ENCODE measurements at places on chromosomes 5 and 9.
A peak's percentile ranks its signal among the peaks of the same experiment; 100 is the strongest.

DNA sequence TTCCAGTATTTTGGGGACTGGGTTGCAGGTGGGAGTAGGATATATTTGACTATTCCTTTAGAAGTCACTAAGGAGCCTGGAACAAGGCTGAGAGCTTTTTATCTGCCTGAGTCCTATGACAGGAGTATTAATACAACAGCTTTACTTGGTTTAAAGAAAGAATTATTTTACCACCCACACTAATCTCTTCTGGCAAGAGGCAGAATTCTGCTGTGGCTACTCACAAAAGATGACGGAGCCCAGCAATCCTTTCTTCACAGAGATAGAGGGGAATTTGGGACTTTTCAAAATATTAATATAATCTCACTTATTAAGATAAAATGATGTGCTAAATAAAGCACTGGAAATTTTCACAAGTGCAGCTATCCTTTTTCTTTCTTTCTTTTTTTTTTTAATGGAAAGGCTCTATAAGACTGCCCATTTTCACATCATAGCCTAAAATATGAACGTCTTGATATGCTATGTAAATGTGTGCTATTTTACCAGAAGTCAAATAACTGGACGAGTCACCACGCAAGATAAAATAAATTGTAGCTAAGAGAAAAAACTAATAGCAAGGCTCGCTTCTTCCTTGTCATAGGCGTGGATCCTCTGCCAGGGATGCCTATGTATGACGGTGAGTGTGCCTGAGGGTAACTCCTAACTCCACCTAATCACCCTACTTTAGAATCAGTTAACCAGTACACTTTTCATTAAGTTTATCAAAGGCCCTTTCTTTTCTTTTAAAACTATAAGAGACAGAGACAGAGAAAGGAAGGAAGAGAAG lies 76.3 kb downstream of the ZNF608 start:
- DNase-seq = no peak

DNA sequence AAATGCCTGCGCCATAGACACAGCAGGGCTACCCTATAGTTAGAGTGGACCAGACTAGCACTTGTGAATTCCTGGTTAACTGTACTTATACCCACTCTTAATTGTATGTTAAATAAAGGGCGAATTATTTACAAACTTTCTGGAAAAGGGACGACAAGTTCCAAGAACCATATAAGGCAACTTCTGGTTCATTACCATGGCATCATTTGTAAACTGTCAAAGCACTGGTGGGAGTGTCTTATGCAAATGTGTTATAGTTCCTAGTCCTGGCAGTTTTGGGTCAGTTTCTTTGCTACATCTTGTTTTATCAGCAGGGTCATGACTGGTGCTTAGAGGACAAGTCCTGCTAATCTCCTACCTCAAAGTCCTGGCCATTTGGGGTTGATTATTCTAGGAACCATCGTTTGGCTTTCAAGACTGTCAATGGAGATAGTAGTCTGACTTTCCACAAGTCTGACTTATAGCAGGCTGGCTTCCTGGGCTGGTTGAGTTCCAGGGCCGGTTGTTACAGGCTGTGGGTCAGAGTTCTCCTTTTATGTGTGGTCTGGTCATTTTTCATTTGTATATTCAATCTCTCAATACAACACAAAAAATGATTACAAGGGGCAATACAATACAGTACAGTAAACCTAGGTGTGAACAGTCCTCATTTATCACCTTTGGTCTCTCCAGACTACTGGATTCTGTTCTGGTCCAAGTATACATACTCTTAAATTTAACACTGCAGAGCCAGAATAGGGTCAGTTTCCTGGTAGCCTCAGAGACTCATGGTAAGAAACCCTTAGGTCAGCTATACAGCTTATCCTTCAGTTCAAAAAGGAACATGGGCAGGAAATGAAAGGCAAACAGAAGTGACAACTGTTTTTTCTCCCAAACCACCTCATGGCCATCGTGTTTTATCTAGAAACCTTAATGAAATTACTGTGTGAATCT lies 8.3 kb upstream of the CFAP95 start:
- no peak for DNase-seq

DNA sequence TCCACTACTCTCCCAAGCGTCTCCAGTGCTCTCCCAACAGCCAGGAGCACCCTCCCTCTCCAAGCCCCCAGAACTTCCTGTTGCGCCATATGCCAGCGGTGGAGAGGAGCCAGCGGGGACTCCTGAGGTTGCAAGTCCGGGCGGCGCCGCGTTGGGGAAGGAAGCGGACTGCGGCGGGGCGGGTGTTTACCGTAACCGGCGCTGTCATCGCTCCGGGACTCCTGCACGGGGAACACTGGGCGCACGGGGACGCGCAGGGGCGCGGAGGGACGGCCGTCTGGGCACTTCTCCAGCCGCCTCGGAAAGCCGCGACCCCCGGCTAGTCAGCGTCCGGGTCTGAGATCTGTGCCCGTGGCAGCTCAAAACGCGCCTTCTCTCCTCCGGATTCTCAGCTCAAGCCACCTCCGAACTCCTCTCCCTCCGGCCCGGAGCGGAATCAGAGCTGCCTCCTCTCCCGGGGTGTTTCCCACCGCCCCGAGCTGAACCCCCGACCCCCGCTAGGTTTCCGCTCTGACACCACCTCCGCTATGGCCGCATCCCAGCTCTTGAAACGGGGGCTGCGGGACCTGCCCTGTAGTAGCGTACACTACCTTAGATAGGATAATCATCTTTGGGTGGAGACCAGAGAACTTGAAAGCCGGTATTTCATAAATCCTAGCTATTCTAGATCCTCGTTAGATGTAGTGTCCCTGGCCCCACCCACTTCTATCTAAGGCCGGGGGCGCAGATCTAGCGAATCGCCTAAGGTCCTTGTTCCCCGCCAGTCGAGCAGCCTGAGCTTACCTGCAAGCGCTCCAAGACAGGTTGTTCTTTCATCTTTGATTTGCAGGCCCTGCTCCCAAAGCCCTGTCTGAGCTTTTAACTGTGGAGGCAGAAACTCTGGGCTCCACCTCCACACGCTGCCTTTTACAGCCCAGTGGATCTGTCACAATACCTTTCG lies at the start of gene TRPM6:
TSS of gene TRPM6 (minus strand) at position 881 of the 940 bp plus-strand sequence. CDS start at position 816, 65 bp downstream.
- DNase-seq = no peak

DNA sequence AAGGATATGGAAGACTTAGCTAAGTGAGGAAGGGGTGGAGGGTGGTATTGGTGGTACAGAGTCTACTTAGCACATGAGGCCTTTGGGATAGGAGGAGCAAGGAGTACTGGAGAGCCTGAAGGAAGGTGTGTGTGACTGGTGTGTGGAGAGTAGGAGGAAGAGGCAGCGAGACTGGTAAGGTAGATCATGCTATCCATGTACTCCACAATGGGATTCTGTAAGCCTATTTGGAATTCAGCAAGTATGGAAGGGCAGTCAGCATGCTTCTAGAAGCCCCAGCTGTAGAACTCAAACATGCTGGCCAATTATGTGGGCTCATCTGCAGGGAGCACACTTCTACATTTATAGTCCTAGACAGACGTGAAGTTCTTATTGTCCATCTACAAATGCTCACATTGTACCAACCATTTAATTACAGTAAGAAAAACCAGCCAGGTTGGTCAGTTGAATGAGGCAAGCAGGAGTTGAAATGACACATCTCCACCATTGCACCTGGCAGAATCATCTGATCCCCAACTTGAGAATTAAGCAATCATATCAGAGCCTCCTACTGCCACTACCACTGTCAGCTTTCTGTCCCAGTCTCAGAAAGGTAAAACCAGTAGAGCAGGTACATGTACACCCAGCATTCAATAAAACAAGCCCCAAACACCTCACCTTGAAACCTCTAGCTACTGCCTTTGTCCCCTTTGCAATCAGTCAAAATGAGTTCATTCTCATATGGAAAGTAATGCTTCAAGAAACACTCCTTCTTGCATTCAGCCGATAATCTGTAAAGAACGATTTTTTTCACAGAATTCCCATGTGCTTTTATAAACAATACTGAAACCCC lies 60.9 kb upstream of the GLRX start:
- DNase-seq = no peak

DNA sequence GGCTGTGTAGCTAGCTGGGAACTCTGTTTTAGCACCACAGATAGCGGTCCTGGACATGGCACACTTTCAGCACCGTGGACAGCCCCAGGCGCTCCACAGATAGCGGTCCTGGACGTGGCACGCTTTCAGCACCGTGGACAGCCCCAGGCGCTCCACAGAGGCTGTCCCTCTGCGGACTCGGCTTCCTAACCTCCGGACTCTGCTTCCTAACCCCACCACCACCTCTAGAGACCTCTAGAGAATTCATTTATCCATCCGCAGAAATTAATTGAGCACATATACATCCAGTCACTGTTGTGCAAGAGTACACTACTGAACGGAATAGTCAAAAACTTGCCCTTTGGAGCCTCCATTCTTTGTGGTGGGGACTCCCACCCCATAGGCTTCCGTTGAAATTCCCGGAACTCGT lies 27.4 kb downstream of the UNC5A start:
- DNase-seq = peak; percentile 22

- no peak for DNase-seq
Observed at GRCh38 chr9:37667706-37668105, 17.0 kb downstream of the FRMPD1 start.

DNA sequence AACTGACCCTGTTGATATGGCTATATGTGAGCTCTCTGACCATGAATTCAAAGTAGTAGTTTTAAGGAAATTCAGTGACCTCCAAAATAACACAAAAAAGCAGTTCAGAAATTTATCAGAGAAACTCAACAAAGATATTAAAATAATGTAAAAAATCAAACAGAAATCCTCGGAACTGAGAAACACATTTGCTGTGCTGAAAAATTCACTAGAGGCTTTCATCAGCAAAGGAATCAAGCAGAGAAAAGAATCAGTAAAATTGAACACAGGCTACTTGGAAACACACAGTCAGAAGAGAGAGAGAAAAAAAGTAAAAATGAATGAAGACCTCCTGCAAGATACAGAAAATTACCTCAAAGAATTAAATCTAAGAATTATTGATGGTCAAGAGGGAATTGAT lies 417.2 kb downstream of the TMEM232 start:
- no peak for DNase-seq

DNA sequence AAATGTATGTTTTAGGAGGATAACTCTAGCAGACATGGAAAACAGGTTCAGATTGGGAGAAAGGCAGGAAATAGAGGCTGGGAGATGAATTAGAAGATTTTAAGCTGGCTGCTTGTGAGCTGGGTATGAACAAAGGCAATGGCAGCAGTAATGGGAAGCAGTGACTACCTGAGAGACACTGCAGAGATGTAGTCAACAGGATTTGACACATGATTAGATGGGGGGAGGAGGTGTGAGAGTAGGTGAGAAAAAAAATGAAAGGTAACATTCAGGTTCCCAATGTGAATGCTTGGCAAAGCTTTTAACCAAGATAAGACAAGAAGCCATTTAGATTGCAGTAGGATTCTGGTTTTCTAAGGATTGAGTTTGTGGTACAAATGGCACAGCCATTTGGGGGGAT lies 22.8 kb upstream of the IFNE start:
- DNase-seq = no peak

- no peak for DNase-seq
Observed at GRCh38 chr5:172658961-172659501, 18.0 kb downstream of the NEURL1B start.

DNA sequence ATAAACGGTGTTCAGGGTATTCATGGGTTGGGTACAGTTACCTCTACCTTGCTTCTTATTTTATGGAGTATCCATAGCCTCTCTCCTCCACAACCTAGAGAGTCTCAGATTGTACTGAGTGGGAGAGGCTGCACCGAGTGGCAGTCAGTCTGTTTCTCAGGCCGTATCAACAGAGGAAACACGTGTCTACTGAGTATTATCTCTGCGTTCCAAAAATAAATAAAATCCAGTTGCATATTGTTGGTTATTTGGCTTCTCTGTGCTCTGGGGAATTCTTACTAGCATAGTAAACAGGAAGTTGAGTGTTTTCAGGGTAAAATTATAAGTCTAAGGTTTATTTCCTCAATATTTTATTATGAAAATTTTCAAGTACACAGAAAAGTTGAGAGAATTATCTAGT lies 231.0 kb downstream of the ARHGEF28 start:
- DNase-seq = no peak

- no peak for DNase-seq
Observed at GRCh38 chr5:172688349-172689217, 47.5 kb downstream of the NEURL1B start.

DNA sequence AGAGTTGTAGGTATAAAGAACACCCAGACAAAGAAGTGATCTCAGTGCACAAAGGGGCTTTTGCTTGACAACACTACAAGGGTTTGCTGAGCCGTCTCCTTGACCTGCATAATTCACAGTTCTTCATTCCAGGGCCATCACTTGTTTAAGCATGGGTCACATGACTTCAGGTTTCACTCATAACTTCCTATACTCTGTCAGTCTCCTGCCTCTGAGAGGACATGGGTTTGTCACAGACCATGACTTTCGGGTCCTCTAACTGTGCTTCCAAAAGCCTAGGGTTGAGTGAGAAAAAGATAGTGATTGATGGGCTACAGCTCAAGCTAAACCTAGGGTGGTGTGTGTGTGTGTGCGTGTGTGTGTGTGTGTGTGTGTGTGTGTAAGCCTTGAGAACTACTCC lies 166.4 kb downstream of the CDH6 start:
- no peak for DNase-seq

DNA sequence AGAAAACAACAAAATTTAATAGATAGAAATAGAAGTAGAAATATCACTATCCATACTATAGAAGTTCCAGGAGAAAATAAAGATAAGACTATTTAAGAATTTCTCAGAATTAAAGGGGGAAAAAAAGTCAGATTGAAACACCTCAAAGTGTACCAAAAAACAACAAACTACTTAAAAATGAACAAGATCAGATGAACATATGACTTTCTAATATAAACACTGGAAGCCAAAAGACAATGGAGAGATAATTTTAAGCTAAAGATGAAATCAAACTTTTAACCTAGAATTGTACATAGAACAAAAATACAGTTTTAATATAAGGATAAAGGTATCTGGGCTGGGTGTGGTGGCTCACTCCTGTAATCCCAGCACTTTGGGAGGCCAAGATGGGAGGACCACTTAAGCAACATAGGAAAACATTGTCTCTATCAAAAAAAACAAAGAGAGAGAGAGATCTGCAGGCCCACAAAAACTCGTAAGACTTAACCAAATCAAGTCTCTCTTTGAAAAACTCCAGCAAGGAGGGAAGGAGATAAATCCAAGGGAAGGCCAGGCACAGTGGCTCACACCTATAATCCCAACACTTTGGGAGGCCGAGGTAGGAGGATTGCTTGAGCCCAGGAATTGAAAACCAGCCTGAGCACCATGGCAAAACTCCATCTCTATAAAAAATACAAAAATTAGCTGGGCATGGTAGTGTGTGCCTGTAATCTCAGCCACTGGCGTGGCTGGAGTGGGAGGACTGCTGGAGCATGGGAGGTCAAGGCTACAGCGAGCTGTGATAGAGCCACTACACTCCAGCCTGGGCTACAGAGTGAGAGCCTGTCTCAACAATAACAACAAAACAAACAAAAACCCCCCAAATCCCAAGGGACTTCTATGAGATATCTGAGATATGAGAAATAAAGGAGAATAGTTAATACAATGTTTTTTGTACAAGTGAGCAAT lies 32.4 kb downstream of the ABHD17B start:
- DNase-seq = no peak

GRCh38 chr9:98008764-98009163 lies 25.6 kb downstream of the ANP32B start:
- no peak for DNase-seq

- DNase-seq = no peak
Observed at GRCh38 chr5:30548580-30549305, 644.7 kb upstream of the CDH6 start.

GRCh38 chr5:157984611-157985010 lies 125.7 kb upstream of the CLINT1 start:
- no peak for DNase-seq

Measured in activated T-helper 1 cell treated with anti-CD3 and anti-CD28 coated beads, Interleukin-2, amount 50 U/mL, for 16 hours (primary cell).